ENCODE measurements at places on chromosomes 7 and 10. TPM values are rescaled to one million over a fixed set of nuclear protein-coding genes. Genes with fewer than 3 reads are reported as not detected.
A peak's percentile ranks its signal among the peaks of the same experiment; 100 is the strongest.

The ODAD2 gene
- total RNA-seq, result 0.42 TPM

The EXOC6 gene
- total RNA-seq, result 9.2 TPM

- no peak for DNase-seq
These were observed 83.2 kb downstream of the USP6NL start for GRCh38 chr10:11528286-11528685.

The ADGRA1 gene
- total RNA-seq, result not detected

The SPAM1 gene
- not detected for total RNA-seq

- no peak for DNase-seq
These were observed 736.9 kb downstream of the PARD3 start for GRCh38 chr10:34078017-34078744.

The NPFFR1 gene
- total RNA-seq, result 0.02 TPM

The CALHM3 gene
- not detected for total RNA-seq

The STAM gene
- 22.8 TPM for total RNA-seq

DNA sequence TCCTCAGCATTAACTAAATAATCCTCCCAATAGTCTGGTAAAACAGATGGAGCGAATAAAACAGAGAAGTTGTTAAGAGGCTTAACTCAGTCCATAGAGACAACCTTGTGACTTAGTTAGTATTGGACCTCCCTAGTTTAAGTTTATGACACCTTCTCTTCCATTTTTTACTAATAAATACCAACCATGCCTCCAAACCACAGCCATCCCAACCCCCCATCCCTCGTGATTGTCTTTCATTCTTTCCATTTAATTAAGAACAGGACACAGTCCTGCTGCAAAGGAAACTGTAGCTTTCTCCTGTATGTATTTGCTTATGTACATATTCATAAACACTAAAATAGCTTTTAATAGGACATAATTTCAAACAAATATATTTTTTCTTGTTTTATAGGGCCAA lies 238.2 kb downstream of the SEMA3D start:
- DNase-seq, result no peak

GRCh38 chr7:11237742-11238141 lies 264.1 kb downstream of the PHF14 start:
- DNase-seq, result no peak

GRCh38 chr10:32105782-32106382 lies 49.7 kb upstream of the KIF5B start:
- DNase-seq, result no peak

The DOCK1 gene
- total RNA-seq, result 16.3 TPM

DNA sequence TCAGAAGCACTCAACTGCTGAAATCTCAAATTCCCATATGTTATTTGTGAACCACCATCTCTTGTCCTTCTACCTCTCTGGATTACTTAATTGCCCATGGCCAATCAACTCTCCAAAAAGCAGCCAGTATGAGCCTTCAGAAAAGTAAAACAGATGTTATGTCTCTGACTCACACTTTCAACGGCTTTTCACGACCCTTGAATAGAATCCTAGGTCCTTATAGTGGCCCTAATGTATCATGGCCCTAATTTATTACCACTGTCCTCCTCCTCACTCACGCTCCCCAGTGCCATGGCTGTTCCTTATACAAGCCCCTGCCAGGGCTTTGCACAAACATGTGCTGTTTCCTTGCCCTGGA lies 20.0 kb downstream of the ZNF438 start:
- DNase-seq, result no peak

DNA sequence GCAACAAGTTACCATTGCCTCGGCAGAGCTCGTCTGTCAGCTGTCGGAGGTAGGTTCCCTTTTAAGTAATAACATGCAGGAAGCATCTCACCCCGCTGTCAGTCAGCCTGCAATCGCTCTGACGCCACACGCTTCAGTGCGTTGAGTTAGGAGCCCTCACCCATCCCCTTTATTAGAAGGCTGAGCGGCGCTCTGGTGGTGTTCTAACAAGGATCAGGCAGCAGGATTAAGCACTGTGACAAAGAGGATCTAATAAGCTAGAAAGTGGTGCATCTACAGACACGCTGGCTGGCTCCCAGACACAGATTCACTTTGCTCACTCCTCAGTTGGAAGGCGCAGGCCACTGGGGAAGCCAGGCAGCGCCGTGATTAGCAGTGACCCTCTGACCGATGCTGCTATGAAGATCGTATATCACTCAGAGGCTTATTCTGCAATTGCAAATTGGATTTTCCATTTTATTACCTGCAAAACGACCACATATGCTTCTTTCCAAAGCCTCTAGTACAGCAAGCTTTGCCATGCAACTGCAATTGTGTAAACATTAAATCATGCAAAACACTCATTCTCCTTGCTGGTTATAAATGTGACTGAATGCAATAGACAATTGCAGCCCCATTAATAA lies 117.7 kb downstream of the RSU1 start:
- DNase-seq, result no peak

- DNase-seq, result no peak
These were observed 116.8 kb downstream of the ARID5B start for GRCh38 chr10:62018131-62018911.

DNA sequence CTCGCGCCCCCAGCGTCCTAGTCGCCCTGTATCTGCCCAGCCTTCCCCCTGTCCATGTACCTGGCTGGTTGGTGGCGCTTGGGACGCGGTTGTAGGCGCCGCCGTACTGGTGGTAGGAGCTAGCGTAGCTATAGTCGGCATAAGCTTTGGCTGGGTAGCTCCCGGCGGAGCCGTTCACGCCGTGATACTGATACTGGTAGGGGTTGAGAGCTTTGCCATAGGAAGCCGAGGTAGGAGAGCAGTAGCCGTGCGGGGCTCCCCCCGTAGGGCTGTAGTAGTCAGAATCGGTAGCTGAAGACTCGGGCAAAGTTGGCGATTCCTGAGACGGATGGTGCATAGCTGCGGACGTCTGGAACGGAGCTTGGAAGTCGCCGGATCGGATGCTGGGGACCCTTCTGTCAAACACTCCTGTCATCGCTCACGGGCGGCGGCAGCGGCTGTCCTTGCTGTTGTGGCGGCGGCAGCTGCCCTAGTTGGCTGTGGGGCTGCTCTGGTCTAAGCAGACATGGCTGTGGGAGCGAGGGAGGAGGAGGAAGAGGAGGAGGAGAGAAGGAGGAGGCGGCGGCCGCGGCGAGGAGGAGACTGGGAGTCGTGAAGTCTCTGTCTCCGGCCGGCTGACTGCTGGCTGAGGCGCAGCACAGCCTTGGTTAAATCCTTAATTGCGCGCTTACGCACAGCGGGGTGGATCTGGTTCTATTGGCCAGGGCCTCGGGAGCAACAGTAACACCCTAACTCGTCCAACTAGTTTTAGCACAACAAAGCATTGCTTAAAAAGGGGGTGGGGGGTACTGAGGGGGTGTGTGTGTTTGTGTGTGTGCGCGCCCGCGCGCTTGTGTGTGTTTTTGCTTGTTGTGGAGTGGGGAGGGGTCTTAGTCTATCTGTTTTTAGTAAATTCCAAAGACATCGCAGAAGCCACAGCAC lies at the start of gene DLX5:
Gene DLX5 (minus strand): TSS at position 623 of the 921 bp plus-strand sequence. CDS start 208 bp downstream, at position 415.
- DNase-seq, result peak; percentile 45

GRCh38 chr10:55160655-55161283 lies 359.7 kb upstream of the PCDH15 start:
- no peak for DNase-seq

The DENND2A gene
- 14.4 TPM for total RNA-seq

- no peak for DNase-seq
These were observed 44.1 kb upstream of the ADRB1 start for GRCh38 chr10:113999531-113999930.

- no peak for DNase-seq
These were observed 2.4 kb downstream of the MEPCE start for GRCh38 chr7:100432053-100432452.

DNA sequence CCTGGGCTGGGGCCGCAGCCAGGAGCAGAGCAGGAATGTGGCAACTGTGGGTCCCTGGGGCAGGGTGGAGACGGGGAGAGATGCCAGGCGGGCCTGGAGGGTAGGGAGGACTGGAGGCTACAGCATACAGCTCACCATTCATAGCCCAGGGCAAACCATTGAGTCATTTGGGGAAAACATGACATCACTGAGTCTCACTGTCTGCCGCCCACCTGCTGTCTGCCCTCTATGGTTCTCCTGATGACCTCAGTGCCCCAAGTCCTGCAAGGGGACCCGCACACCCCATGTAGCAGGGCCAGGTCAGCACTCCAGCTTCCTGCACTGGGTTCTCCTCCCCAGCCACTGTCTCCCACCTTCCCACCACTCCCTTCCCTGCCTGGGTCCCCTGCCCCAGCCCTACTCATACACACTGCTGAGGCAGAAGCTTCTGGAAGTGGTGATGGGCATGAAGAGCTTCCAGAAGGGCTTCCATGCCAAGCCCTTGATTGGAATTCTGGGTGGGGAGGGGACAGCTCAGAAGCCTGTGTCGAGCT lies 10.4 kb downstream of the CHST3 start:
- no peak for DNase-seq

The OR2F2 gene
- not detected for total RNA-seq

DNA sequence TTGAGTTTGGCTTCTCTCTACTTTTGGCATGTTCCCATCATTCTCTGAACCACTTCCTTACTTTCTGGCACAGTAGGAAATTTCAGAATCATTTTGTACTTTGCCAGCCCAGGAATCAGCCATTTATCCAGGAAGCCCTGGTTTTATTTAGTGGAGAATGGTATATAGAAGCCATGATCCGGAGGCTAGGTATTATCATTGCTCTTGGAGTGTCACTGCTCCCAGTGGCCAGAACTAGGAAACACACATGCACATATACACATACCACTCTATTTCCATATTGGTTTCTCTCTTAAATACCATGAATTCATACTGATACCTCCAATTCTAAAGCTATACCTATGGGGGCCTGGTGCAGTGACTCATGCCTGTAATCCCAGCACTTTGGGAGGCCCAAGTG lies 36.3 kb downstream of the SUFU start:
- DNase-seq, result no peak

The BICC1 gene
- 4.9 TPM for total RNA-seq

DNA sequence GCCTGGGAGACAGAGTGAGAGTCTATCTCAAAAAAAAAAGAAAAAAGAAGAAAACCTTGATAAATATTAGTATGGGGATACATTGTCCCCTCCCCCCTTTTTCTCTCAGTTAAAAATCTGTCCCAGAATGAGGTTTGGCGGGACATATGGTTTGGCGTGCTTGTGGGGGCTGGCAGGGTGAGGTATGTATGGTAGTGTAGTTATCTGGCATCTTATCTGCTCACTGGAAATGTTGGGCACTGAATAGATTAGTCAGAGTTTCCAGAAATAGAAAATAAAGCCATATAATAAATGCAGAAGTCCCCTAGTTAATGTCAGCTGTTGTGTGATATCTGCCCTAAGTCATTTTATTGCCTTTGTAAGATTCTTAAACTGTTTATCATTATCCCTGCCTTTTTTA lies 397.5 kb upstream of the GALNT17 start:
- no peak for DNase-seq

- DNase-seq, result no peak
These were observed 123.8 kb upstream of the CACNA2D1 start for GRCh38 chr7:82567356-82567755.

- DNase-seq, result no peak
These were observed 133.5 kb downstream of the MTPAP start for GRCh38 chr10:30215623-30216022.

The LYZL2 gene
- total RNA-seq, result not detected

- DNase-seq, result no peak
These were observed 108.3 kb upstream of the CNTNAP2 start for GRCh38 chr7:146008293-146008692.

The HPSE2 gene
- total RNA-seq, result not detected

DNA sequence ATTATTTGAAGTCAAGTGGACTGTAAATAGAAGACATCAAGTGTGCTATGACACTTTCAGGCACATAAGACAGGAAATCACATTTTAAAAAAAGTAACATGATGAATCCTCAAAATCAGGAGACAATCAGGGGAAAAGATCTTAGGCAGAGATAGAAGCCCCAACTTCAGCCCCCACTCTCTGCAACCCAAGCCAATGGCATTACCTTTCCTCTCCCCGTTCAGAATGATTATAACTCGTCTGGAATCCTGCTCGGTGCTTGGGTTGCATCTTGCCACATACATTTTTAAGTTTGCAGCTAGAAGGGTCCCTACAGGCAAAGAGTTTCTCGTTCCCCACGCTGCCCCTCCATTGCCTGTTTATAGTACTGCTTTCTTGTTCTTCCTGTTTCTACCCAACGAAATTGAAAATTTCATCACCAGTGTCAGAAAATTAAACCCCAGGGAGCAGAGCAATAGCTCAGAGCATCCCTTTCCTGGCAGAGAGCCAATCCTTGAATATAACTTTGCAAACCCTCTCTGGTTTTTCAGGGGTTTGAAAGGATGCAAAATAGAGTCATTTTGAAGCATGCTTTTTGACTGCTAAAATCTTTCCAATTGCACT lies 260.5 kb upstream of the AOAH start:
- DNase-seq, result no peak

GRCh38 chr10:132562177-132562915 lies 24.8 kb downstream of the INPP5A start:
- no peak for DNase-seq

- no peak for DNase-seq
These were observed at the start of gene NT5C3A for GRCh38 chr7:33062023-33062781. TSS of gene NT5C3A (minus strand) at chr7:33062776. CDS start at chr7:33062705, 71 bp downstream.

DNA sequence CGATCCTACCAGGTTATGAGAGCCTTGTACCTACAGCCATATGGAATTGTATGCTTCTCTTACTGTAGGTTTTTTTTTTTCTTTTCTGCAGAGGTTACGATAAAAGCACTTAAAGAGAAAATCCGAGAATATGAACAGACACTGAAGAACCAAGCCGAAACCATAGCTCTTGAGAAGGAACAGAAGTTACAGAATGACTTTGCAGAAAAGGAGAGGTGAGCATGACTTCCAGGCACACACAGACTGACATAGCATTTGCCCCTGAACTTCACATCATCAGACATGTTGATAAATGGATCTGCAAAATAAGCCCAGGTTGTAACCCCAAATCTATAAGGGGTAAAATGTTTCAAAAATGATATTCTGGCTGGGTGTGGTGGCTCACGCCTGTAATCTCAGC lies 182.4 kb upstream of the SH2B2 start:
- no peak for DNase-seq

- no peak for DNase-seq
These were observed 198.3 kb downstream of the PLXNA4 start for GRCh38 chr7:132377703-132378584.

- no peak for DNase-seq
These were observed 9.5 kb downstream of the CISD1 start for GRCh38 chr10:58278274-58278961.

The CDNF gene
- 2.0 TPM for total RNA-seq

GRCh38 chr10:90148116-90148855 lies 446.9 kb downstream of the KIF20B start:
- no peak for DNase-seq

The GSTO1 gene
- 163 TPM for total RNA-seq

Measured in left ventricle myocardium superior (tissue), 1 donor.